Midbrain (tissue), 1 donor: ENCODE measurements at places on chromosomes 11 and 22.

DNA sequence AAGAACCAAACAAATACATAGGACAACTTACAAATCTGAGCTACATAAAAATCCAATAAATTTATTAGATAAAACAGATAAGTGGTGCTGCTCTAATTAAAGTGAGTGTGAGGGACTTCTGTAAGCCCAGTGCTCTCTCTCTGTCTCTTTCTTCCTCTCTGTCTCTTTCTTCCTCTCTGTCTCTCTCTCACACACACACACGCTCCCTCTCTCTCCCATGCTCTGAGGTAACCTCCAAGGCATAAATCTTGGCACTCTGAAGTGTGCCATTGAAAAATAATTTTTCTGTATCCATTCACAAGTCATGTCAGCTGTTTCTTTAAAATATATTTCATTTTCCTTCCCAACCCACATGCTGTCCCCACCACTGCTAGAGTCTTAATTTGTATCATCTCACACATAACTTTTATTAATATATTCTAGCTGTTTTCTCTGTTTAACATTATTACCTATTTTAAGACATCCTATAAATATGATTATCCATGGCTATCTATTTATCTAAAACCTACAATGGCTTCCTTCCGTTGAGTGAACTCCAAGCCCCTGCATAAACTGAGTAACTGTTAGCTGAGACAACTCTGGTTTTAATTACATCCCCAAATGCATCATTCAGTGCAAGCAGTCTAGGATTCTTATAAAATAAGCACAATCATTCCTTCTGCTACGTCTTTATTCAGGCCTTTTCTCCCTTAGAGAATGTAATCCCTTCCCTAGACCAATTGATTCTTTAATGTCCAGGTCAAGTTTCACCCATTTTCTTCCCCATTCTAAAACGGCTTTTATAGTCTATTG, 57.4 kb upstream of the SLC5A12 start:
- no peak for DNase-seq

- no peak for DNase-seq
Measured at GRCh38 chr22:36606659-36607058, 77.7 kb upstream of the EIF3D start.

GRCh38 chr11:110065189-110065588, 28.0 kb upstream of the ZC3H12C start:
- no peak for DNase-seq

DNA sequence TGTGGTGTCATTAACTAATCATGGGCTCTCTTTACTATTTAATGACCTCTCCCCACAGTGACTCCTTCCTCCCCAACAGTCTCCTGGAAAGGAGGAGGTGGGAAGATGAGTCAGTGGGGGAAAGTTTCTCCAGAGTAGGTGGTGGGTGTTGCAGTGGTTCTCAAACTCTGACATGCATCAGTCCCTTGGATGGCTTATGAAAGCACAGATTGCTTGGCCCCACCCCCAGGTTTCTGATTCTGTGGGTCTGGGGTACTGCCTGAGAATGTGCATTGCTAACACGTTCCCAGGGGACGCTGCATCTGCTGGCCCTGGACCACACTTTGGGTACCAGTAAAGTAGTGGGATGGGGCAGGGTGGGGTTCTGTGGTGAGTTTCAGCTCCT, 9.8 kb downstream of the CD82 start:
- DNase-seq: no peak
